ENCODE measurements at places on chromosomes 7 and 10.

- no peak for DNase-seq
These were observed 17.3 kb upstream of the PRKAR2B start for GRCh38 chr7:107027208-107027607.

GRCh38 chr7:81111781-81112540 is 193.1 kb upstream of the SEMA3C start:
- DNase-seq, result no peak

DNA sequence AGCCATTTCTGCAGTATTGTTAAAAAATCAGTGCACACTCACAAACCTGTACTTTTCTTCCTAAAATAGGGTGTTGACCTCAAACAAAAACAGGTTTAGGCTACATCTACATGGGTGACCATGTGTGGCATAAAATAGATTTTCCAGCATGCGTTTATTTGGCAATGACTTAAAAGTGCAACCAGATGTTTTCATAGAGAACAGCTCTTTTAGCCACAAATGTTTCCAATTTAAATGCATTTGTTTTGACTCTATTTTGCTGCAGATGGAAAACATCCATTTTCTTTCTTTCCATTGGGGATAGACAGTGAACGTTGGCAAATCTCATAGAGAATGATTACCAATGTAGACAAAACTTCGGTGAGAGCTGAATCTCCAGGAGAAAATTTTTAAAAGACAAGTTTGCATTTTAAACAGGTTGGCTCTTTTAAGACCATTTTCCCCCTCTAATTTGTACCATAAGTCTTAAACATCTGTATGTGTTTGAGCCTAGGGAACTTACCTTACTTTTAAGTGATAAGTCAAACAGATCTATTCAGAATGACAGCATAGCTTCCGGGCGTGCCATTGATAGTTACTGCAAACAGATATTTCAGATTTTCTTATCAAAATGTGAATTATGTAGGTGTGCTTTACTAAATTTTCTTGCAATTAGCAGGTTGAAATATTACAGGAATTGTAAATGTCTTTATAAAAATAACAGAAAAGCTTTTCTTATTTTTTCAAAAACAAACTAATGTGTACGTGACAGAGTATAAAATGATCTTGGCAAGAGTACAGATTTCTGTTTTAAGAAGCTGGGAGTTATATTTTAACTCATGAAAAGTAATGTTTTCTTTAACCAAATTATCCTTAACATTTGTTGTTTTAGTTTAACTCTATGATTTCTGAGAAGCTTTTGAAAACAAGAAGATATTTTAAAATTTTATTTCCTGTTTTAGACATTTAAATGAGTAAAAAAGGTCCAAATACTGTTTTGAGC is 144.9 kb downstream of the HGF start:
- DNase-seq, result no peak

DNA sequence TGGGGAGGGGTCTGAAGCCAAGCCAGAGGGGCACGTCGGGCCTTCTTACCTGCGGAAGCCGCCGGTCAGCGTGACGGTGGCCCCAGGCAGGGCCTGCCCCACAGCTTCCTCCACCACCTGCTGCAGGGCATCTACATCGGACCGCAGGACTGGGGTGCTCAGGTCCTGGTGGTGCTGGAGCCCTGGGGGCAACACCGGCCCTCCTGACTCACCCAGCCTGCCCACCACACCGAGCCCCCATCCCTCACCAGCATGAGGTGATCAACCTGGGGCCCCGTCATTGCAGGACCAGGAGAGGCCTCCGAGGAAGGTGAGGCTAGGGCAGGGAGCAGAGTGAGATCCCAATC is 8.0 kb downstream of the POLM start:
- DNase-seq, result no peak

DNA sequence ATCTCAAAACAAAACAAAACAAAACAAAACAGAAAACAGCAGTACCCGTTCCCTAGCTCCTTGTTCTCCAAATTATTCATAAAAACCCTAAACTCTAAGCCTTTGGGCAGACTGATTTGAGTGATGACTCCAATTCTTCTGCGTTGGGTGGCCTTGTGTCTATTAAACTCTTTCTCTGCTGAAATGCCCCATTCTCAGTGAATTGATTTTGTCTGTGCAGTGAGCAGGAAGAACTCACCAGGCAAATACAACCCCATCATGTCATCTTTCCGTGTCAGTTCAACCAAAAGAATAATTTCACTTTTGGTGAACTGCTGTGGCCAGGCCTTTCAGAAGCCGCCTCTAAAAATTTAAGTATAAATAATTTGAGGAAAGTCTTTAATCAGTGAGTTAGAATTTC is 18.5 kb upstream of the TSPAN13 start:
- no peak for DNase-seq

DNA sequence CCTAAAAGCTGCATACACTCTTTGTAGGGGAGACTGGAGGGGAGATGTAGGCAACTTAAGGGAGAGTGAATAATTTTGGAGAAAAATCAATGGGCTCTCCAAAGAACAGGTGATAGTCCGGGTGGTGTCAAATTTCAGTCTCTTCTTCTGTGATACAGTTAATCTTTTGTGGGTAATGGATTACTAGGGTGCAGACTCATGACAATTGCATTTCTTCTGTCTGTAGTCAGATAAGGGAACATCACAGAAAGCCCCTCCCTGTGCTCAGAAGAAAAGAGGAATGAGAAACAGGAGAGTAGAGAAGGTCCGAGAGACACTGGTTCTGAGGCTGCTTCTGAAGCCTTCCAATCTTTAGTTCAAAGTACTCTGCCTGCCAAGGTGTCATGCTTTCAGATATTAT is 1140.7 kb upstream of the LRRN3 start:
- DNase-seq, result peak; percentile 3

GRCh38 chr7:46485481-46486065 is 564.5 kb upstream of the IGFBP3 start:
- no peak for DNase-seq

DNA sequence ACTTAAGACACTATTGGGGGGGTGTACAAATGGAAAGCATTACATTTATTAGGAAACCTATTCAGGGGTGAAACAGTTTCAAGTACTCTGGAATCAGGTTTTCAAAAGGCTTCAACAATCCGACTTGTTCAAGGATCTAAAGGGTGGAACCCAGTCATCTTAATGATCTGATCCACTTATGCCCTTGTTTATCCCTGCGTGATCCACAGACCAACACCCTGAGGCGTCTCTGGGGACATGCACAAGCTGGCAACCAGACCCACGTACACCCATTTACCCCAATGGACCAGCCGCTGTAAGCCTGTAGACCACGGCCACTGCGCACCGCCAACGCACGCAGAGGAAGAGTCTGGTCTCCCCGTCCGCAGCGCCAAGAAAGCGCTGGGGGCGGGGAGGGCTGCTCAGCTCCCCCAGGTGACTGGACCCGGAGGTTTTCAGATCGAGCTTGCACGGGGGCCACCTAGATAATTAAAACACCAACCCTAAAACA is 13.4 kb downstream of the HNRNPF start:
- DNase-seq, result peak; percentile 11

GRCh38 chr10:481628-482027 is 207.8 kb downstream of the DIP2C start:
- DNase-seq, result no peak

DNA sequence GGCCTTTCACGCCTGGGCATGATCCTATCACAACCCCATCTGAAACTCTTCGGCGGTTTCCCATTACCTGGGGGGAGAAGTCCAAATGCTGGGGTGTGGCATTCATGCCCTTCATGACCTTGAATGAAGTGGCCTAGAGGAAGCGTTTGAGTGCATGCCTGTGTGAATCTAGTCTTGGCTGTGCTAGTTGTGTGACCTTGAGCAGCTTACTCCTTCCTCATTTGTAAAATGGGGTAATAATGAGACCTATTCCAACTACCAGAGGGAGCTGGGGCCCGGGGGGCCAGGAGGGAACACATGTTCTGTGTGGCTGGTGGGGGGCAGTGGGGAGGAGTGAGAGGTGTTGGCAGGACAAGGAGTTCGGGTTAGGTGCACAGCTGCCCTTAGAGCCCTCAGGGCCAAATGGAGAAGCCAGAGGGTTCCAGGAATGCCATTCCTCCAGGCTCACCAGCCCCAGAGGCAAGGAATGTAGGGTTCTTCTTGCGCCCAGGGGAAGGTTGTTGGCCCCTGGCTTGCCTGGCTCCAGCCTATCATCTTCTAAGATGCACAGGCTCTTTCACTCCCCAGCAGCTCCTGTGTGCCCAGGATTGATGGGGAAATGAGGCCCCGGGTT is 21.3 kb upstream of the TBRG4 start:
- DNase-seq, result no peak

- no peak for DNase-seq
These were observed 104.9 kb downstream of the PPP1R17 start for GRCh38 chr7:31791881-31792280.

DNA sequence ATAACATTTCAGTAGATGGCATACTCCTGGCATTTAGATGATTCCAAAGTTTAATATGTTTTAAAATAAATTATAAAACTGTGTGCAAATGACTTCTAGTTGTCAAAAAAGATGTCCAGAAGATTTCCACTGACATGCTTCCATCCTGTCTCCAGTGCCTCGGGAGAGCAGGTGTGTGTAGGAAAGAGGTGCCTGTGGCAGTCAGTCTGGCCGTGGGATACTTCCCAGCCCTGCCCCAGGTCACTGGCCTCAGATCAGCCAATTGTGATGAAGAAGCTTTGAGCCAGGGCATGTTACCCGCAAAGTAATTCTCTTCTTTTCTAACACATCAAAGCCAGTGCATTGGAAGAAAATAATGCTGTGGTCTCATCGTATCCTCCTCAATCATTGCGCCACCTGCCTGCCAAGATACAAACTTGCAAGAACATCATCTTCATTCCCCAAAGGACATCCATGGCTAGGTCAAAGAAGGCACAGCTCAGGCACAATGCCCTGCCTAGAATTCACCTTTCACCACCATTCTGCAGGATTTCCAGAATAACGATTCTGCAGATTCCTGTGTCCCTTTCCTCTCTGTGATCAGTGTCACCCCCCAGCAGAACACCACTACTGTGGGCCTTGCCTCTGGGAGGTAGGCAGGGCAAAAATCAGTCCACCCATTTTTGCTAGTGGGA is 6.3 kb upstream of the KCNMA1 start:
- peak; percentile 18 for DNase-seq

DNA sequence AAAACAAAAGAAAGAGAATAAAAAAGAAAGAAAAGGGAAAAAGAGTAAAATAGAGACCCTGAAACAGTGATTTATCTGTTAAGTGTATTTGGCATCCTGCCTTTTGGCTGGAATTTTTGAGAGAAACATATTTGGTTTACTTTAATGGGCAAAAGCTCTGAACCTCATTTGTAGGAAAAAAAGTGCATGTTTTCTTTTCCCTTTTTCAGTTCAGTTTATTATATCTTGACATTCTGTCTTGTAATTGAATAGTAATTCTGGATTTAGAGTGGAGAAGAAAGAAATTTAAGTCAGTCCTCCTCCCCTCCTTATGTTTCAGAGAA is 69.5 kb downstream of the ARID5B start:
- no peak for DNase-seq

DNA sequence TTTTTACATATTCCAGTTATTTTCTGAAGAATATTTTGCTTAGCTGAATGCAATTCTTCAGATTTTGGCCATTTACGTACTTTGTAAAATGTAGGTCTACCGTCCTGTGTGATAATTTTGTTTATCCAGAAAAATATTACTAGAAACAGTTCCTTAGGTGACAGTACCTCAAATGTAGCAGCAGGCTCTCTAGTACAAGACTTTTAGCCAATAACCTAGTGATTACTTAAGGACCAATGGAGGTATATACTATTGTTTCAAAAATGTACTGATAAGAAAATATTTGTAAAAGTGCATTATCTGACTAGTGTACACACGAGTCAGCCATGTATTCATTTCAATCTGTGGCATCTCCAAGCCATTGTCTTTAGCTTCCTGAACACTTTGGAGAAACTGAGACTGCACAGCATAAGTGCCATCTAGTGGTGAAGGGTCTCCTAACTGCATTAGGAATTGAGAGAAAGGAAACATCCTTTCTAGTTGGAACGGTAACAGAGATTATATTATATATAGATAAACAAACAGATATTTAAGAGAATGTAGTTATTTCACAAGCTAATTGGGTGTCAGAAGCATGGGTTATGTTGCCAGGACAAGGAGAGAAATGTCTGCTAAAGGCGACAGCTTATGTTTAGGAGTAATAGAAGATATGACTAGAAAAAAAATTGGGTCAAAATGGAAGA is 23.7 kb downstream of the RTKN2 start:
- peak; percentile 28 for DNase-seq

- no peak for DNase-seq
These were observed 134.9 kb downstream of the LSMEM1 start for GRCh38 chr7:112615701-112616100.

DNA sequence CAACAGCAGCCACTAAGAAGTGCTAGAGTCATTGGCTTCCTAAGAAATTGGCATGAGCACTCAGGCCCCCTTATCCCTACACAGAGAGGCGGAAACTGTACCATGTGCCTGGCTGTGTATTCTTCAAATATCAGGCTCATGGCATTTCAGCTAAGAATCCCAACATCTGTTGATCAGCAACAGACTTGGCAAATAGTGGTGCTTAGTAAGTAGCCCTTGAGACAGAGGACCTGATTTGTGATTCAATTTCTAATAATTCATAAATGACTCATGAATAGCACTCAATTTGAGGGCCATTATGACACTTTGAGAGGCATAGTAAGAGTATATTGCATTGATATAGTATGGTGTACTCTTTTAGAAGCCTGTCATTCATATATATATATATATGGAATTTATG is 309.1 kb downstream of the LRMDA start:
- DNase-seq, result no peak

DNA sequence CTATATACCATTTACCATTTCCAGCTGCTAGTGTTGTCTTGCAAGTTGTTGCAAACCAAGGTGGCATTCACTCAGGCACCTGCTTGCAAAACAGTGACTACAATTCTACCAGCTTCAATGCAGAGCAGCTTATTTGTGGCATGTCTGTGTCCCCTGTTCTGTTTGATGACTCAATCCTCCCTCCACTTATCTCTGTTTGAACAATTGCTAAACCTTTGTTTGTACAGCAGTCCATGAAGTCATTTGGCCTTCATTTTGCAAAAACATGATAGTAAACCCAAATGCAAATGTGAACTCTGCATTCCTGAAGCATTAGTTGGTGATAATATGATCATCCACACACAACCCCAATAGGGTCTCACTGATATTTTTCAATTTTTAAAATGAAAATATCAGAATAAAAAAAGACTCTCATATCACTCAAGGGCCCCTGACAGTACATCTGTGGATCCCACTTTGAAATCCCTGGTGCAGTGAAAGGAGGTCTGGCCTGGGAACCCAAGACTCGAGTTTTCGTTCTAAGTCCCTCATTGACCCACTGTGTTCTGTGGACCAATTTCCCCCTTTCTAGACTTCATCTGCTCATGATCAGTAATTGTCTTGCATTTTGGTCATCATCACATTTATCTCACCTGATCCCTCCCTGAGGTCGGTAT is 425.4 kb downstream of the RPS24 start:
- peak; percentile 76 for DNase-seq

GRCh38 chr7:104010052-104010909 is 20.8 kb upstream of the RELN start:
- no peak for DNase-seq

GRCh38 chr10:60048091-60048501 is 141.7 kb upstream of the CCDC6 start:
- no peak for DNase-seq

GRCh38 chr10:33808475-33808874 is 474.0 kb upstream of the NRP1 start:
- DNase-seq, result no peak

- DNase-seq, result no peak
These were observed 58.5 kb upstream of the INPP5A start for GRCh38 chr10:132479024-132479602.

All from NCI-H1105 treated with DMSO at 0.1 percent for 48 hours (cell line).